NCI-H2171 treated with DMSO at 0.1 percent for 48 hours (cell line): ENCODE measurements at places on chromosomes 2 and 18.
A peak's percentile ranks its signal among the peaks of the same experiment; 100 is the strongest.

DNA sequence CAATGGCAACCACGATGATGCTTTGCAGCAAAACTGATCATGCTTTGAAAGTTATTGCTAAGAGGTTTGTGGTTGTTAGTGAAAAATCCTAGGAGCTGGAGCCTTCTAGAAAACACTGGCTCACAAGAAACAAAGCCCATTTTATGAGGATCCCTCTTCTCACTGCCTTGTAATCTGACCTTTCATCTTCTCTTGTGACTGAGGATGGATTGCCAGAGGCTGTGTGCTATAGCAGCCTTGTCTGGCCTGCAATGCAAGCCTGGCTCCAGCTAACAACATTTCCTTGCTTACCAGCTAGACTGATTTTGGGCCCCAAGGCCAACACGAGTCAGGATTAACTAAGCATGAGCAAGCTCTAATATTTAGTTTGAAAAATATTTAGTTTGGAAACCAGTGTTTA, 13.1 kb downstream of the PIEZO2 start:
- no peak for DNase-seq

DNA sequence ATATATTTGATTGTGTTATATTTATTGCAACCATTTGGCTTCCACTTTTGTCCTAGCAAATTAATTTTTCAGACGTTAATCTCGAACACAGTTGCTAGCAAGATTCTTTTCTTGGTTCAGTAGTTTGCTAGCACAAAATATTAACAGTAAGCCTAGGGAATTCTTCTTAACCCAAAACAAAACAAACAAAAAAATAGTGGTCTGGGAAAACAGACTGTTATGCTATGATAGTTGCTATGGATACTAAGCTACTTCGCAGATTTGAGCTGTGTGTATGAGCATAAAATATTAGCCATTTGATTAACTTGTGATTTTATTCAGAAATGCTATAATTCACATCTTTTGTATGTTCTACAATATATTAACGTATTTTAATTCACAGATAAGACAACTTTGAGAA, 541.5 kb upstream of the NETO1 start:
- no peak for DNase-seq

- no peak for DNase-seq
Measured at GRCh38 chr2:109609352-109610024, 4.3 kb downstream of the SEPTIN10 start.

GRCh38 chr2:127233710-127234109, 13.6 kb upstream of the CYP27C1 start:
- DNase-seq: no peak

DNA sequence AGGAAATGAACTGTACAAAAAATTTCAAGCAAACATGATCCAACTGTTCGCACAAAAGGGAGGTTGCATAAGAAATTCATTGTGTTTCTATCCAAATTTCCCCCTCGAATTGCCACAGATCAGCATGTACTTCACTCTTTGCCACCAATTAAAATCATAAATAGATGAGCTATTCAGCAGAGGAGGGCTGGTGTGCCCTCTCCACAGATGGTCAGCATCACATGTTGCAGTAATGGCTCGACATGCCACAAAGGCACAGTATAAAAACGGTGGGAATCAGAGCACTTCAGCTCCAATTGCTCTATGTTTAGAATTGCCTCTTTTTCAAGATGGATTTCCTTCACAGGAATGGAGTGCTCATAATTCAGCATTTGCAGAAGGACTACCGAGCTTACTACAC, at the start of gene G6PC2:
G6PC2 (plus strand) TSS at position 289 of the 400 bp plus-strand sequence; CDS start at position 330, 41 bp downstream.
- DNase-seq: no peak

- DNase-seq: peak; percentile 71
Measured at GRCh38 chr18:57062844-57063243, 84.0 kb upstream of the BOD1L2 start.
